Panc1 (cell line): ENCODE measurements at places on chromosomes 5 and 9. TPM values are rescaled to one million over a fixed set of nuclear protein-coding genes. Genes with fewer than 3 reads are reported as not detected.

The CTSL gene
- total RNA-seq = 45.2 TPM

The ITGA2 gene
- total RNA-seq = 41.8 TPM

The PCDHB15 gene
- total RNA-seq = 0.15 TPM

The TRPM3 gene
- total RNA-seq = not detected

The GCNT4 gene
- 0.33 TPM for total RNA-seq

The GRXCR2 gene
- total RNA-seq = not detected

The OSMR gene
- total RNA-seq = 82.4 TPM

The PRR16 gene
- total RNA-seq = not detected

The NUTM2G gene
- not detected for total RNA-seq

The SLC6A18 gene
- total RNA-seq = not detected

The PDE8B gene
- total RNA-seq = 0.62 TPM

The CCNO gene
- total RNA-seq = 12.3 TPM

The HMMR gene
- 42.5 TPM for total RNA-seq

The SLC34A3 gene
- not detected for total RNA-seq

The IRX4 gene
- 0.18 TPM for total RNA-seq

The ZER1 gene
- total RNA-seq = 16.2 TPM

The OR13F1 gene
- not detected for total RNA-seq

The GARIN3 gene
- not detected for total RNA-seq

The SLC6A19 gene
- 0.23 TPM for total RNA-seq

The PCDHB4 gene
- total RNA-seq = 0.26 TPM

The ETF1 gene
- 168 TPM for total RNA-seq

The PCDHB5 gene
- 0.08 TPM for total RNA-seq

The RAB3C gene
- not detected for total RNA-seq

The BTNL8 gene
- not detected for total RNA-seq

The POU5F2 gene
- 0.39 TPM for total RNA-seq
